ENCODE measurements at places on chromosomes 16 and 17.

GRCh38 chr17:29838961-29839360 is 91.1 kb downstream of the SSH2 start:
- DNase-seq = no peak

- no peak for DNase-seq
These were observed 1.3 kb upstream of the DNAH2 start for GRCh38 chr17:7715936-7716886.

DNA sequence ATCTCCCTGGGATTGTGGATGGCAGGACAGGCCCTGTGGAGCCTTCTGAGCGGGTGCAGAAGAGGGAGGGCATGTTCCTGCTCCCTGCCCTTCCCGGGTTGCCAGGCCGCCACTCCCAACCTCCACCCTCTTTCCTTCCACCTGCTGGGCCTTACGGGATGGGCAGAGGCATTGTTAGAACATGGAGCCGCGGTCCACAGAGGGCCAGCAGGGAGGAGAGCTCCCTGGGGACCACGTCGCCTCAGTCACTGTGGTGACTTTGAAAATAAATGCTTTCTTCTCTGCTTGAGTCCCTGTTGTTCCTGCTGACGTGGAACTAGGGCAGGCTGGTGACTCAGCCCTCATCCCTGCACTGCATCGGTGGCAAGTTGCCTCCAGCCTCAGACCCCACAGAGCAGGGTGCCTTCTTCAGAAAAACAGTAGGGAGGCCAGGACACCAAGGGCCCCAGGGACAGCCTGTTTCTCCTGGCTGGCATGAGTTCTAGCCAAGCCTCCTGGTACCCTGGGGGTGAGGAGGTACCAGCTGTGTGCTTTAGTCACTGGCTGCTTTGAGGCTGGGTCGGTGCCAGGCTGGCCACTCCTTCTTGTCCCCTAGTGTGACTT is 224.9 kb downstream of the SEC14L1 start:
- no peak for DNase-seq

GRCh38 chr16:19743816-19744159 is 25.7 kb downstream of the IQCK start:
- no peak for DNase-seq

- DNase-seq = no peak
These were observed 12.3 kb downstream of the TMEM100 start for GRCh38 chr17:55710410-55710809.

GRCh38 chr17:1206026-1206777 is 26.4 kb upstream of the ABR start:
- DNase-seq = peak; percentile 78

DNA sequence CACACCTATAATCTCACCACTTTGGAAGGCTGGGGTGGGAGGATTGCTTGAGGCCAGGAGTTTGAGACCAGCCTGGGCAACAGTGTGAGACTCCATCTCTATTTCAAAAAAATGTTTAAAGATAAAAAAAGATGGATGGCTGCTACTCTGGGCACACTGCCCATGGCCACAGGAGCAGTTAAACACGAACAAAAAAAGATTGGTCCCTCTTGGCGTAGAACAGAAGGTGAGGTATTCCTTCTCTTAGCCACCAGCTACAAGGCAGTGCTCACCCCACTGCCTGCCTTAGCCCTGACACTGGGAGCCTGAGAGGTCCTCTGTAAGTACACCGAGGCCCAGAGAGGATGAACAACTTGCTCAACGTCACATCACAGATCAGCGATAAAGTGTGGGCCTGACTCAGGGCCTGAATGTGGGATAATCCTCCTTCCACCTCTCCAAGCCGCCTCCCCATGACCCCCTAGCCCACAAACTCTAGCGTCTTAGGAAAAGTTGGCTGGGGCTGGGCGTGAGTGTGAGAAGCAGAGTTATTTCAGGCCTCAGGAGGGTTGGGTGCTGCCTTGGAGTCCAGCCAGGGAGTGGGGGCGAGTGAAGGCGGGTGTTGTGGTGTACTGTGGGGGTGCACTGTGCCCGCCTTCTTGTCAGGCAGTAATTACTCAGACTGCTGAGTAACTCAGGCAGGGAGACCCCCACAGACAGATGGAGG is 2.3 kb upstream of the DPH1 start:
- DNase-seq = no peak
